ENCODE measurements at places on chromosomes 13 and 19.

- no peak for DNase-seq
Measured at GRCh38 chr19:17235300-17235970, 9.4 kb downstream of the OCEL1 start.

DNA sequence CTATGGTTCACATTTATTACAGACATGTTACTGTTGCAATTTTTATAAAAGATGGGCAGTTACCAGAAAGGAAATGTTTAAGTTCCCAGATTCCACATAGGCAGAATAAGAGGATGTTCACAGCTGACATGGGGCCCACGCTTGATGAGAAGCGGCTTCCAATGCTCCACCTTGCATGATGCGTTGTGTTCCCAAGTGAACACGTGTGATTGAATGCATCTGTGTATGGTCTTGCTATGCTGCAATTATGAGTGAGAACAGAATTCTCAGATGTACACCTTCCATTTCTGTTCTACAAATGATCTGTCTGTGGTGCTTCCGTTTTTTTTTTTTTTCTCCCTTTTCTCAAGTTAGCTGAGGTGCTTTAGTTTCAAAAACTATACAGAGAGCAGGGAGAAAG, 15.5 kb downstream of the UPF3A start:
- DNase-seq = no peak

DNA sequence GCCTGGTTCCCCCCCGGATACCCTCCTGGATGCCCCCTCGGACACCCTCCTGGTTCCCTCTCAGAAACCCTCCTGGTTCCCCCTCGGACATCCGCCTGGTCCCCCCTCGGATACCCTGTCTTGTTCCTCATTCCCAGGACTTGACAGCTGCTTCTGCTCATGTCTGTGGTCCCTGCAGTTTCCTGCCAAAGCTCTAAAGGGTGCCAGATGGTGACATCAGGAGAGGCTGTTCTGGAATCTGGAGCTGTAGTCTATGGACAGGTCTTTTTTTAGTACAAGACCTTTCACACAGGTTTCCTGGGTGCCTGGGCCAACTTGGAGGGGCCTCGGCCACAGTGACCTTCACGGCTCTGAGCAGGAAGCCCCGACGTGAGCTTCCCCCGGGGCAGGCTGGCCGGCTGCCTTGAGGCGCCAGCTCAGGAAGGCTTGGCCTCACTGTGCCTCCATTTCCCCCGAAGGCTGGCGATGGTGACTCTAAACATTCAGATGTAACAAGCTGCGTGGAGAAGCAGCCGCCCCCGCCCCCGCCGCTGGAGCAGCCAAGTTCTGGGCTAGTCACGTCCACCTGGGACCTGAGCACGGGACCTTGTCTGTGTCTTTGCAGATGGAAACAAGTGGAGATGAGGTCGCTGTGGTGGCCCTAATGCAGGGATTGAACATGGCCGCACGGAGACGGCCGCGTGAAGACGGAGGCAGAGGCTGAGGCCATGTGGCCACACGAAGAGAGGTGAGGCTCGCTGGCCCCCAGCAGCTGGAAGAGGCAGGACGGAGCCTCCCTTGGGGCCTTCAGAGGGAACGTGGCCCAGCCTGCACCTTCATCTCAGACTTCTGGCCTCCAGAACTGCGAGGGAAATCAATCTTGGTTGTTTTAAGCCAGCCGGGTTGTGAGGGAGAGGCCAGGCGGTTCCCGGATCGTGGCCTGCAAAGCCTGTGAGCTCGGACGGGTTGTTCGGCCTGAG, 12.7 kb downstream of the SGTA start:
- no peak for DNase-seq

GRCh38 chr13:99055735-99056134, 77.9 kb upstream of the DOCK9 start:
- no peak for DNase-seq

DNA sequence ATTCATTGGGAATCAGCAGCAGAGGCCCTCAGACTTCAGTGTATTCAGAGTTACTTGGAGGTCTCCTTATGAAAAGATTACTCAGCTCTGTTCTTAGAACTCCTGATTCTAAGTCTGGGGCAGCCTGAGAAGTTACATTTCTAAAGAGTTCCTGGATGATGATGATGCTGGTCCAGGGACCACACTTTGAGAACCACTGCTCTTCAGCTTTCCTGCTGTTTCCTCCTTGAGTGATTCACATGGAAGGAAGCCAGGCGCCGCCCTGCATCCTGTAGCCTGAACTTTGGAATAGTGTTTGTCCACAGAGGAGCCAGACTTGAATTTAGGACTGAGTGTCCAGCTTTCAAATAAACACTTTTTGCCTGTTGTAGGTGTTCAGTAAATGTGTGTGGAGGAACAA, 2.9 kb downstream of the CEBPG start:
- DNase-seq = no peak

GRCh38 chr13:44652962-44653660, 77.0 kb upstream of the TSC22D1 start:
- DNase-seq = no peak

DNA sequence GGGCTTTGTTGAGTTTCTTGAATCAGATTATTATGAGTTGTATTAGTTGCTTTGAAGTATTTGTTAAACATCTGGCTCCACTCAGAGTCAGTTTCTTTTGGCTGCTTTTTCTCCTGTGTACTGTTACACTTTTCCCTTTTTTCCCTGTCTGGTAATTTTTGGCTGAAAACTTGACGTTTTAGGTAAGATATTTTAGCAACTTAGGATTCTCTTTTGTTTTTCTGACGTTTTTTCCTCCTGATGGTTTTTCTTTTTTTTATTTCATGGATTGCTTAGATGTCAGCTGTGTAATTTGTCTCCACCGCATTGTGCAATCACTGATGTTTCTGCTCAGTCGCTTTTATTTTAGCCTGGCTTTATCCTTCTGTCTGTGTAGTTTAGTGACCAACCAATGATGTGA, 20.7 kb downstream of the RFC3 start:
- no peak for DNase-seq

DNA sequence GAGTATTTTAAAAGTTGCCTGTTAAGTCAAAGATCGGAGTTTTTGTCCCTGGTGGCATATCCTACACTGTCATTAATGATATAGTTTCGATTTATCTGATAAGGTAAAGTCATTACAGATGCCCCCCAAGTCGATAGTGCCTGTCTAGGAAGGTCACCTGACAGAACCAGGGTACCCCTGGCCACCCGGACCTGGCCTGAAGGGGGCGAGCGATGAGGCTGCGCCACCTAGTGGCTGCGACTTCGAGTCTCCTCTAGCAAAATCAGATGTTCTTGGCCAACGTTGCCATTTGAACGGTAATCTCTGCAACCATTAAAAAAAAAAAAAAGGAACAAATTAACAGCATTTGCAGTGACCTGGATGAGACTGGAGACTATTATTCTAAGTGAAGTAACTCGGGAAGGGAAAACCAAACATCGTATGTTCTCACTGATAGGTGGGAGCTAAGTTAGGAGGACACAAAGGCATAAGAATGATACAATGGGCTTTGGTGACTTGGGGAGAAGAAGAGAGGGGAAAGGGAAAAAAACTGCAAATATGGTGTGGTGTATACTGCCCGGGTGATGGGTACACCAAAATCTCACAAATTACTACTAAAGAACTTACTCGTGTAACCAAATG, 565.1 kb downstream of the LIG4 start:
- DNase-seq = no peak

GRCh38 chr13:23805821-23806220, 83.4 kb downstream of the MIPEP start:
- no peak for DNase-seq

DNA sequence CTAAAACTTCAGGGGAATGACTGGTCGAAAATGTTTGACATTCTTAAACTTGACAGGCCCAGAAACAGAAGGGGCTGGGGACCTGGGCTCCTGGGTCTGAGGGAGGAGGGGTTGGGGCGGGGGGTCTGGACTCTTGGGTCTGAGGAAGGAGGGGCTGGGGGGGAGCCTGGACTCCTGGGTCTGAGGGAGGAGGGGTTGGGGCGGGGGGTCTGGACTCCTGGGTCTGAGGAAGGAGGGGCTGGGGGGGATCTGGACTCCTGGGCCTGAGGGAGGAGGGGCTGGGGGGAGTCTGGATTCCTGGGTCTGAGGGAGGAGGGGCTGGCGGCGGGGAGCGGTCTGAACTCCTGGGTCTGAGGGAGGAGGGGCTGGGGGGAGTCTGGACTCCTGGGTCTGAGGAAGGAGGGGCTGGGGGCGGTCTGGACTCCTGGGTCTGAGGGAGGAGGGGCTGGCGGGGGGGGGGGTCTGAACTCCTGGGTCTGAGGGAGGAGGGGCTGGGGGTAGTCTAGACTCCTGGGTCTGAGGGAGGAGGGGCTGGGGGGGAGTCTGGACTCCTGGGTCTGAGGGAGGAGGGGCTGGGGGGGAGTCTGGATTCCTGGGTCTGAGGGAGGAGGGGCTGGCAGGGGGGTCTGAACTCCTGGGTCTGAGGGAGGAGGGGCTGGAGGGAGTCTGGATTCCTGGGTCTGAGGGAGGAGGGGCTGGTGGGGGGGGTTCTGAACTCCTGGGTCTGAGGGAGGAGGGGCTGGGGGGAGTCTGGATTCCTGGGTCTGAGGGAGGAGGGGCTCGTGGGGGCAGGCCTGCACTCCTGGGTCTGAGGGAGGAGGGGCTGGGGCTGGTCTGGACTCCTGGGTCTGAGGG, 5.5 kb upstream of the KLK6 start:
- no peak for DNase-seq

GRCh38 chr13:43766725-43767124, 20.0 kb downstream of the ENOX1 start:
- DNase-seq = no peak

GRCh38 chr13:75285310-75285709, 196.7 kb downstream of the TBC1D4 start:
- DNase-seq = no peak

All from NCI-H2081 treated with DMSO at 0.1 percent for 48 hours (cell line).